Aorta (tissue), 5 donors: ENCODE measurements at places on chromosomes 6 and 20. TPM values are rescaled to one million over a fixed set of nuclear protein-coding genes. Genes with fewer than 3 reads are reported as not detected.
A peak's percentile ranks its signal among the peaks of the same experiment; 100 is the strongest.

Gene TAF11
- 21.5 TPM for total RNA-seq

Gene GSTA3
- total RNA-seq: not detected

Gene GGTLC1
- total RNA-seq: not detected

Gene SIRPB2
- 27.3 TPM for total RNA-seq

Gene SRSF12
- 1.9 TPM for total RNA-seq

GRCh38 chr6:88848870-88849269, 114.5 kb downstream of the RNGTT start:
- no peak overlapping the region for H3K4me3 ChIP-seq
- DNase-seq: no peak
- no peaks in the 10 kb centered on the region for H3K27me3 ChIP-seq
- no peaks in the 10 kb centered on the region for H3K36me3 ChIP-seq
- no peaks in the 10 kb centered on the region for H3K4me1 ChIP-seq

DNA sequence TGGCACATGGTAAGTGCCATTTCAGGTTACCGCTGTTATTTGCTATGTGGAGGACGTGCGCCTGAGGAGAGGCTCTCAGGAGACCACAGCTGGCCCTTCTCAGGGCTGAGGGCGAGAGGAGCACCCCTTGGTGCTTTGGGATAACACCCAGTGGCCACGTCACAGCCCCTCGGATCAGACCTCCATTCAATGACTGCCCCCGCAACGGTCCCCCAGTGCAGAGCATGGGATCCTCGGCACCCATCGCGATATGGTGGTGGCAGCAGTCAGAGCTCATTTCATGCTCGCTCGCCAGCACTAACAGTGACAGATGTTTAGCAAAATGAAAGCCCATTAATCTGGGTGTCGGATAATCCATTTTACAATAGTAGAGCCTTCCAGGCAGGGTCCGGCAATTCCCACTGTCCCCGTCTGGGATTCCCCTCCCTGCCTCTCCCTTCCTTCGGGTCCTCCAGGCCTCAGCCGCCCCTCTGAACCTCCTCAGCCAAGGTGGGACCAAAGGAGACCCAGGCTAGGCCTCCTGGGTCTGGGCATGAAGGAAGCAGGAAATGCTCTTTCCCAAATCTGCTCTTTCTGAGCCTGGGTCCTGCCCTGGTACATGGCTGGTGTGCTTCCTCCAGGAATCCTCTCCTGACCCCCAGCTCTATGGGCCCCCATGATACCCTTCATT, 117.1 kb downstream of the GRM4 start:
- no peak for DNase-seq
- H3K36me3 ChIP-seq: no peaks in the 10 kb centered on the region
- no peak overlapping the region for H3K27ac ChIP-seq
- H3K4me1 ChIP-seq: no peaks in the 10 kb centered on the region
- H3K4me3 ChIP-seq: no peak overlapping the region

- no peaks in the 10 kb centered on the region for H3K27me3 ChIP-seq
- DNase-seq: no peak
- no peak overlapping the region for H3K27ac ChIP-seq
- H3K36me3 ChIP-seq: no peaks in the 10 kb centered on the region
- no peaks in the 10 kb centered on the region for H3K4me1 ChIP-seq
- H3K4me3 ChIP-seq: no peak overlapping the region
These were observed 76.2 kb downstream of the SLC24A3 start for GRCh38 chr20:19288636-19289035.

- no peaks in the 10 kb centered on the region for H3K36me3 ChIP-seq
- no peak overlapping the region for H3K4me3 ChIP-seq
- DNase-seq: no peak
- no peaks in the 10 kb centered on the region for H3K27me3 ChIP-seq
These were observed 15.9 kb downstream of the RIMS1 start for GRCh38 chr6:71902261-71902660.

DNA sequence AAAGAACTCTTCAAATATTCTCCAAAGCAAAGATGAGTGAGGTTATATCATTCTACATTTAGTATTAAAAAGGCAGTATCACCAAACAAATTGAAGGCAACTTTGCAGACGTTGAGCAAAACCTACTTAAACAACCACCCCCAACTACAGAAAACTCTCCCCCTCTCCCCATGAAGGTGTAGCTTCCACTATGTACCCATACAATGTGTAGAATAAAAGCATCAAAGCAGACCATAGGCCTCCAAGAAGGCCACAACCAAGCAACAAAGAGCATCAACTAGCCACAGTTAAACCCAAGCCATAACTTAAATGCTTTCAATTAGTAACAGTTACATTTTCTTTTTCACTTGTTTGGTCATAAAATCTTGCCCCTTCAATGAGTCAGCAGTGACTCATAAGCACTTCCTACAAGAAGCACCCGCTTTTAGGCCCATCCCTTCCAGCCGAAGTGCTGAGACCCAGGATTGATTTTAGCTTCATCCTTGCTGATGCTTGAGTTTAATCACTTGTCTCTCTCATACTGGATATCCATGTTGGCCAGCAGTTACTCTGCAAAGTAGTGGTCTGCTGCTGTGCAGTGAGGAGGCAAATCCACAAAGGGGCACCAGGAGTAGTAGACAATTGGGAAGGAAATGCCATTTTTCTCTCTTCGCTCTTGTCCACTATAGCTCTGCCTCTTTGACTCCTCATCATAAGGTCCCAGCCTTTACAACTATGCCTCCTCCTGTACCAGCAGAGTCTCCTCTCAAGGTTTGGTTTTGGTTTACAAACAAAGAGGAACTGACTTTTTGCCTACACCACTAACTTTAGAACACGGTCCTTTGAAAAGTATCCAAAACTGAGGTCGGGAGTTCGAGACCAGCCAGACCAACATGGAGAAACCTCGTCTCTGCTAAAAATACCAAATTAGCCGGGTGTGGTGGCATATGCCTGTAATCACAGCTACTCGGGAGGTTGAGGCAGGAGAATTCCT, 8.4 kb upstream of the NUP153 start:
- H3K4me1 ChIP-seq: peaks cover 2% of the 10 kb centered on the region
- H3K4me3 ChIP-seq: no peak overlapping the region
- peak; percentile 56 for DNase-seq
- no peaks in the 10 kb centered on the region for H3K36me3 ChIP-seq

GRCh38 chr6:133136177-133136880, 104.8 kb upstream of the EYA4 start:
- H3K4me3 ChIP-seq: no peak overlapping the region
- H3K4me1 ChIP-seq: no peaks in the 10 kb centered on the region
- H3K27ac ChIP-seq: no peak overlapping the region

- no peaks in the 10 kb centered on the region for H3K36me3 ChIP-seq
- H3K4me1 ChIP-seq: peaks cover 19% of the 10 kb centered on the region
- DNase-seq: no peak
These were observed 49.2 kb downstream of the FRK start for GRCh38 chr6:116011520-116011919.

DNA sequence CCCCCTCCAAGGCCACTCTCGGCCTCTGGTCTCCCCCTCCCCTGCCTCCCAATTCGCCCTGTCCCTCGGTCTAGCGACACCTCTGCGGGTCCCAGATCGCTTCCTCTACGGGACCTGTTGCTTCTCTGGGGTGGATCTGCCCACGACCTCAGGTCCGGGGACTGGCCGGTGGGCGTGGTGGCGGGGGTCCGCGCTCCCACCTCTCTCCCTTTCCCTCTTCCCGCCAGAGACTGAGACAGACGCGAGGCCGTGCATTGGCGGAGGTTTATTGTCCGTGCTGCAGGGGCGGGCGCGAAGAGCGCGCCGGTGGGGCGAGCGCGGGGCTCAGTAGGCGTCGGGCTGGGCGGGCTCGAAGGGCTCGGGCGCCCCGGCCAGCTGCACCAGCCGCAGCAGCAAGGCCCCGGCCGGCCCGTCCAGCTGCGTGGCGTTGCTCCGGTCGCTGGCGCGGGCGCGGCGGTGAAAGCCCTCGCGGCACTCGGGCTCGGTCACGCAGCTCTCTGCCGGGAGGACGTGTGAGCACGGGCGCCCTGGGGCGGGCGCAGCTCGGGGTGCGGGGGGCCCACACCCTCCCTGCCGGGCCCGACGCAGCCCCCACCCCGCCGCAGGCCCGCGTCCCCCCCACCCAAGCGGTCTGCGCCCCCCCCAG, 2.1 kb downstream of the AVP start:
- H3K4me1 ChIP-seq: no peaks in the 10 kb centered on the region
- no peaks in the 10 kb centered on the region for H3K36me3 ChIP-seq
- H3K27ac ChIP-seq: no peak overlapping the region
- no peak for DNase-seq

DNA sequence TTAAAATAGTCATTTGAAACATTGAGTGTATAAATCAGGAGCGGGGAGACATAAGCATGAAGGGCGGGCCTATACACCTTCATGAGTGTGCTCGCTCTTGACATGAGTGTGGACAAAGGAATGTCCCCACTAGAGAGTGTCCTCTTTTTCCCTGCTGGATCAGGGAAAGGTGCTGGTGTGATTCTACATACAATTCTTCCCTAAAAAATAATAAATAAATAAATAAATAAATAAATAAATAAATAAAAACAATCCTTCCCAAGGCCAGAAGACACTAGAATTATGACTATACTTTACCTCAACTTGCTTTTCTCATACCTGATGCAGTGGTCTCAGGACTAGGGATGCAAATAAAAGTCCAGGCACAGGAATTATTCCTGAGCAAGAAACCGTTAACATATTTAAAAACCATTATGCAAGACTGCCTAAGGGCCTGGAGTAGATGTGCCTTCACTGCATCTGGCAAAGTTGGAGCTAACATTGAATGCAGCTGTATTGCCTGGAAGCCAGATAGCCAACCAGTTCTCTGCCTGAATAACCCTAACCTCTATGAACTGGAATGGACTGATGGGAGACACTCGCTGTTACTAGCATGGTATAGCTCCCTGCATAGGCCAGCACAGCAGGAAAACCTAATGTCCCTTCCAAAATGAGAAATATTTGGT, 37.5 kb upstream of the MICB start:
- H3K36me3 ChIP-seq: no peaks in the 10 kb centered on the region
- no peak overlapping the region for H3K4me3 ChIP-seq
- DNase-seq: no peak
- H3K27me3 ChIP-seq: no peaks in the 10 kb centered on the region
- H3K4me1 ChIP-seq: no peaks in the 10 kb centered on the region
- H3K27ac ChIP-seq: no peak overlapping the region

DNA sequence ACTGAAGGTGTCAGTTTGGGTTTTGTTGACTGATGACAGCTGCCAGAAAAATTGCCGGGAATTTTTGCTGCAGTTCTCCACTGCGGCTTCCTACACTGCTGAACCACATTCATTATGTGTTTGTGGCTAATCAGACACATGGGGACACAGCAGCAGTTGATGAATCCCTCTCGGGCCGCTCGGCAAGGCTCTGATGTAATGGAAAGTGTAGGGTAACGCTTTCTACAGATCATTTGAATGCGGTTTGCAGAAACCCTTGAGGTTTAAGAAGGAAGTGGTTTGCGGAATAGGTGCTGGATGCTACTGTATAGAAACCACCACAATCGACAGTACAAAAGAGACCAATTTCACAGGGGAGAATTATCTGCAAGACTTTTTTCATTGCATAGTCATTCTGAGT, 138.7 kb upstream of the SASH1 start:
- peaks cover 1% of the 10 kb centered on the region for H3K4me1 ChIP-seq
- H3K27ac ChIP-seq: no peak overlapping the region
- no peaks in the 10 kb centered on the region for H3K27me3 ChIP-seq
- no peak overlapping the region for H3K4me3 ChIP-seq

GRCh38 chr6:131770776-131771175, 37.0 kb upstream of the ENPP1 start:
- H3K36me3 ChIP-seq: no peaks in the 10 kb centered on the region
- no peak for DNase-seq
- no peak overlapping the region for H3K4me3 ChIP-seq
- peak overlapping the region; percentile 82 for H3K27ac ChIP-seq
- peaks cover 13% of the 10 kb centered on the region for H3K4me1 ChIP-seq

DNA sequence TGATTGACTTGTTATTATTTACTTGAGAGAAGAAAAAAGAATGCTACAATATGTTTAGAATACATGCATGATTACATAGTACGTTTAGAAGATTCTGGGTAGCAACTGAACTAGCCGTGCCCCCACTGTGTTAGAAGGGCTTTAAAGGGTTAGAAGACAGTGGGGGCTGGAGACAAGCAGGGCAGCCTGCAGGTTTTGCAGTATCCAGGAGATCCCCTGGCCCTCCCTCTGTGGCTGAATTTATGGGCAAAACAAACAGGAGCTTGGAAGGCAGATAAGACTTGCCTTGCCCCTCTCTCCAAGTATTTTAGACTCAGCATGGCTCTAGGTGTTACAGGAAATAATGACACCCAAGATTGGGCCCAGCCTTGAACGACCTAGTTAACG, 179.2 kb downstream of the CLIC5 start:
- no peaks in the 10 kb centered on the region for H3K36me3 ChIP-seq
- H3K4me1 ChIP-seq: no peaks in the 10 kb centered on the region
- H3K4me3 ChIP-seq: no peak overlapping the region
- no peak overlapping the region for H3K27ac ChIP-seq
- DNase-seq: no peak
- H3K27me3 ChIP-seq: no peaks in the 10 kb centered on the region

GRCh38 chr6:106060167-106060566, 26.0 kb upstream of the PRDM1 start:
- no peaks in the 10 kb centered on the region for H3K27me3 ChIP-seq
- no peak overlapping the region for H3K27ac ChIP-seq
- no peaks in the 10 kb centered on the region for H3K36me3 ChIP-seq
- H3K4me3 ChIP-seq: no peak overlapping the region
- no peaks in the 10 kb centered on the region for H3K4me1 ChIP-seq
- no peak for DNase-seq

GRCh38 chr6:151380848-151381205, 10.5 kb downstream of the ZBTB2 start:
- H3K4me3 ChIP-seq: no peak overlapping the region
- H3K27ac ChIP-seq: no peak overlapping the region
- H3K4me1 ChIP-seq: peaks cover 2% of the 10 kb centered on the region

- DNase-seq: no peak
- H3K4me1 ChIP-seq: no peaks in the 10 kb centered on the region
- H3K27me3 ChIP-seq: no peaks in the 10 kb centered on the region
- H3K27ac ChIP-seq: no peak overlapping the region
- no peak overlapping the region for H3K4me3 ChIP-seq
These were observed 216.0 kb downstream of the HIVEP2 start for GRCh38 chr6:142728910-142729481.

GRCh38 chr6:122372647-122373046, 26.8 kb upstream of the HSF2 start:
- H3K36me3 ChIP-seq: no peaks in the 10 kb centered on the region
- DNase-seq: no peak
- peaks cover 2% of the 10 kb centered on the region for H3K27me3 ChIP-seq
- H3K4me1 ChIP-seq: no peaks in the 10 kb centered on the region
- no peak overlapping the region for H3K27ac ChIP-seq

DNA sequence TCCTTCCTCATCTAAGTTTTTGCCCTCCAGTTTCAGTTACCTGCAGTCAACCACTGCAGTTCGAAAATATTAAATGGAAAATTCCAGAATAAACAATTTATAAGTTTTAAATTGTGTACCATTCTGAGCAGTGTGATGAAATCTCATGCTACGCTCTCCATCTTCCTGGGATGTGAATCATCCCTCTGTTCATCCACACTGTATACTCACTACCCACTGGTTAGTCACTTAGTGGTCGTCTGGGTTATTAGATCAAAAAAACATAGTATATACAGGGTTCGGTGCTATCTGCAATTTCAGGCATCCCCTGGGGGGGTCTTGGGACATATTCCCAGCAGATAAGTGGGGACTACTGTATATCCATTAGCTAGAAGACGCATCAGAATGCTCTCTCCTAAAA, 151.9 kb upstream of the SLC22A16 start:
- no peaks in the 10 kb centered on the region for H3K27me3 ChIP-seq
- no peak overlapping the region for H3K27ac ChIP-seq
- no peak for DNase-seq
